ENCODE measurements at places on chromosomes 16 and 17.
A peak's percentile ranks its signal among the peaks of the same experiment; 100 is the strongest.

DNA sequence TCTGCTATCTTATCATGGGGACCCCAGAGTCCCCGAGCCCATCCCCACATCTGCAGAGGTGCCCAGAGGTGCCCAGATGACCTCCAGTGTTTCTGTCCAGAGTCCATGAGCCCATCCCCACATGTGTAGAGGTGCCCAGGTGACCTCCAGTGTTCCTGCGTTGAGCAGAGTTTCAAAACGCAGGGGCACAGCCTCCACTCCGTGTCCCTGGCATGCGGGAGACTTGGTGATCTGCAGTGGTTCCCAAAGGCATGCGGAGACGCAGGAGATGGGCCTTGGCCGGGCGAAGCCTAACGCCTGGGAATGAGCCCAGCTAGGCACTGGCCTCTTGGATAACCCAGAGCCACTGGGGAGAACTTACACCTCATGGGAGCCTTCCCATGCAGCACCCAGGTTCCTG, 41.3 kb downstream of the COX4I1 start:
- DNase-seq, result no peak

DNA sequence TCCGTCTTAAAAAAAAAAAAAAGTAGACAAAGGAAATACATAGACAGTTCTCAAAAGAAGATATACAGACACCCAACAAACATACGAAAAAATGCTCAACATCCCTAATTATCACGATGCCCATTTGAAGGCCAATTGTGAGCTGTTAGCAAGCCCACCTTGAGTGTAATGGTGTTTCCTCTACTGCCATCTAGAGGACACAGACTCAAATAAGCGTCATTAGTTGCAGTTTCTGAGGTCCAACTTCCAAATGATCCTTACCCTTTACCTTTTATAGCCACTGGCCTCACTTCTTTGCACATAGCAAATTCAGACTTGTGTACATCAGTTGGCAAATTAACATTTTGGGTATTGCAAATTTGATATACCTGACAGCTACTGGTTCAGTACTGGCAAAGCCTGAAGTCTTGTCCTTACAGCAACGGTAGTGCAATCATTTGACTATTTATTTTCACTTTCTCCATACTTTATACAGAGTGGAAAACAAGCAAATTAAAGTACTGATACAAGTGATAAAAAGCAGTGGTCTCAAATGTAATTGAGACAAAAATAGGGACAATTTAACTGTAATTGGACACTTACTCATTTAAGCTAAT, 536.3 kb upstream of the EEF2KMT start:
- no peak for DNase-seq

GRCh38 chr17:71338396-71338795, 782.4 kb upstream of the SOX9 start:
- DNase-seq, result no peak

DNA sequence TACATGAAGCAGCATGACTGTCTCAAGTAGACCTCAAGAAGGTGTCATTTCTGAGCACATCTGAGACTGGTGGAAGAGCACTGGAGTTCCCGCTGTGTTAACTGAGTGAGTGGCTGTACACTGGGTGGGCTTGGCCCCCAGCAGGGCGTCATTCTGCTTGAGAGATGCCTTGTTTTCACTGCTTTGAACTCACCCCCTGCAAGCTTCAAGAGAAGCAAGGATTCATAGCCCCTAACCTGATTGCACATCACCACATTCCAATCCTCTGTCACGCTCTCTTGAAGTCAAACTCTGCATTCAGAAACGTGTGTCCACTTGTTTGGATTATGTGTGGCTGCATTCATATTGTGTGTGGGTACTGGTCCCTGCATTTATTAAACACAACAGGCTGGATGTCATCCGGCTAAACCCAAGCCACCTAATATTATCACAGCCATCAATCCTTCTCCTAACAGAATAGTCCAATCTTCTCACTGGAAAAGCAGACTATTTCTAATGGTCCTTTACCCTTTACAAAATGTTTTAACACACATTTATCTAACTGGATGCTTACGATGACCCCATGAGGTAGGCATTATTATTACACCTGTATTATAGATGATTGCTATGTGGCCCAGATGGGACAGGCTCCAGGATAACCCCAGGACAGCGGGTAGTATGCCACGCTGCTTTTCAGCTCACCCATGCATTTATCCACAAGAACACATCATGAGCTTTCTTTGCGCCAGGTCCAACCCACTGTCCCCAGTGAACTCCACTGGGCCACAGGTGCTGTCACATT, 76.3 kb downstream of the USP31 start:
- DNase-seq, result no peak

GRCh38 chr17:31696703-31697325, 162.2 kb downstream of the COPRS start:
- DNase-seq, result no peak

DNA sequence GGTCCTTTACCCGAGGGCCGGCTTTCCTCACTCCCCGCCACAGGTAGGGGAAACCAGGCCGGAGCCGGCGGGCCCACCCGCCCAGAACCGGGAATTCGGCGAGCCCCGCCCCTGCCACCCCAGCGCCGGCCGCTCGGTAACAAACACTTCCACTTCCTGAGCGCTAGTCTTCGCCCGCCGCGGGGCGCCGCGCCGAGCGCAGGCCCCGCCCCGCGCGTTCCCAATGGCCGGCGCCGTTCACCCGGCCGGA, 224 bp upstream of the NHERF1 start:
- DNase-seq, result no peak

GRCh38 chr16:88536971-88537751, 33.0 kb upstream of the ZC3H18 start:
- no peak for DNase-seq

DNA sequence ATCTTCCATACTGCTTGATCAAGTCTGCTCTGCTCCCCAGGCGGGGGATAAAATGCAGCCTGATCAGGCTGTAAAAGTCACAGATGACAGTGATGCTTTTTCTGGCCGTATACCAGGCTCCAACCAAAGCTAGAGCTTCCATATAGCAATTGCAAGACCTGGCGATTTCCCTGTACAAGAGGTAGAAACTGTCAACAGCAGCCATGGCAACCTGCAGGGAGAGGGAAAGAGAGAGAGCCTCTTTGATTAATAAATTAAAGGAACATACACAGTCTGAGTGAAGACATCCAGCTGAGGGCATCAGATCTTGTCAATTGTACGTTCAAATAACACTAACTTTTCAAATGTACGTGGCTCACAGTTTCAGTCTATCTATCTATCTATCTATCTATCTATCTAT, 13.9 kb downstream of the HSDL1 start:
- DNase-seq, result no peak

DNA sequence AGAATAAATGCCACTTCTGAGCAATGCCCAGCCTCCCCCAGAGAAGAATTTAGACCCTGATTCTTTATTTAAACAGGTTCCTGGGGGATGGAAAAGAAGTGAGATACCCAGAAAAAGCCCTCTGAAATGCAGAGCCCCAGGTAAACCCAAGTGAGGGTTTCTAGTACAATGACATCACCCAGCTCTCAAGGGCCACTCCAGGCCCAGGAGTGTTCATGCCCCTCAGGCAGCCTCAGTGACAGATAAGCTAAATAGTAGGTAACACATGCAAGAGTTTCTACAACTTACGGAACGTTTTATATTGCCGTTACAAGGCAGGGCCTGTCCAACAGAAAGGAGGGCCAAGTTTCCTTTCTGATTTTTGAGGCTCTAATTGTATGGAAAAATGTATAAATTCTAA, 683.7 kb upstream of the SALL1 start:
- DNase-seq, result no peak

DNA sequence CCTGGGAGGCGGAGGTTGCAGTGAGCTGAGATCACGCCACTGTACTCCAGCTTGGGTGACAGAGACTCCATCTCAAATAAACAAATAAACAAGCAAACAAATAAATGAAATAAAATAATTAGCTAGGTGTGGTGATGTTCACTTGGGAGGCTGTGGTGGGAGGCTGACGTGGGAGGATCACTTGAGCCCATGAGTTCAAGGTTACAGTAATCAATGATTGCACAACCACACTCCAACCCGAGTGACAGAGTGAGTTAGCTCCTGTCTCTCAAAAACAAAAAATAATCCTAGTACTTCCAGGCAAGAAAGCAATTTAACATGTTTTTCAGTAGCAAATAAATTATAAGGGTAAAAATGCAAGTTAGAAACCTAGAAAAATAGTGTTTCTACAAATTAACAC, 26.4 kb downstream of the CFDP1 start:
- no peak for DNase-seq

- DNase-seq, result no peak
These were observed 4.2 kb upstream of the MMP2 start for GRCh38 chr16:55474821-55475220.

DNA sequence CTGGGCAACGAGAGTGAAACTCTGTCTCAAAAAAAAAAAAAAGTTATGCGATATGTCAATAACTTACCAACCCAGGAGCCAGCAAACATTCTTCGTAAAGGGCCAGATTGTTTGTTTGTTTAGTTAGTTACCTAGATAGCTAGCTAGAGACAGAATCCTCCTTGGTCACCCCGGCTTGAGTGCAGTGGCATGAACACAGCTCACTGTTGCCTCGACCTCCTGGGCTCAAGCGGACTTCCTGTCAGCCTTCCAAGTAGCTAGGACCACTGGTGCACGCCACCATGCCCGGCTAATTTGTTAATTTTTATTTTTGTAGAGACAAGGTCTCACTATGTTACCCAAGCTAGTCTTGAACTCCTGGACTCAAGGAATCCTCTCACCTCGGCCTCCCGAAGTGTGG, 113.0 kb downstream of the LITAF start:
- DNase-seq, result no peak

DNA sequence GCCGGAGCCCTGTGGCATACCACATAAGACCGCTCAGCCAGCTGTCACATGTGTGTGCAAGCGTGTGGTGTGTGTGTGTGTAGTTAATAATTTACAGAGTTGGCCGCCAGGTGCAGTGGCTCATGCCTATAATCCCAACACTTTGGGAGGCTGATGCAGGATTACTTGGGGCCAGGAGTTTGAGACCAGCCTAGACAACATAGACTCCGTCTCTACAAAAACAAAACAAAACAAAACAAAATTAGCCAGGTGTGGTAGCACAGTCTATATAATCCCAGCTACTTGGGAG, 20.4 kb downstream of the SOCS1 start:
- DNase-seq, result peak; percentile 42

DNA sequence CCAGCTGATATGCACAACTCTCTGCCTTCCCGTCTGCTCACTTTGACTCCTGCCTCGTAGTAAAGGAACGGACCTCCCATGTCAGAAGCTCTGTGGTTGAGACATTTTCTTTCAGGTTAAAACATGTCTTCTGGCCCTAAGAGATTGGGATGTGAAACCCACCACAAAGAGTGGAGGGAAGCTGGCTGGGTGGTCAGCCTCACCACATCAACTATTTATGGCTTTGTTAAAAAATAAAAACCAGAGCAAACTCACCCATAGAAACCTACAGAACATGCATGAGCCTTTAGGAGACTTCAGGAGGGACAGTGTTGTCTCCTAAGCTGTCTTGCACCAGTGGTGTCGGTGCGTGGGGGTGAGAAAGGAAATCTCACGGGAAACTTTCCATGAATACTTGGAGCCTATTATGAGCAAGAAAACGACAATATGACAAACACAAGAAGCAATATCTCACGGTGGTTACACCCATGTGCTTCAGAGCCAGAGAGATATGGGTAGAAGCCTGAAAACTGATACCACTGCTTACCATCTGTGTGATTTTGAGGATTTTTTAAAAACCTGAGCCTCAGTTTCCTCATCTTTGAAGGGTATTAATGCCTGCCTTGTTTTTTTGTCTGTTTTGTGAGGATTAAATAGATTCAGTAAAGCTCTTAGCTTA, 61.7 kb upstream of the XYLT1 start:
- DNase-seq, result no peak

GRCh38 chr17:22704674-22705073, 1012.4 kb downstream of the KCNJ18 start:
- DNase-seq, result no peak

DNA sequence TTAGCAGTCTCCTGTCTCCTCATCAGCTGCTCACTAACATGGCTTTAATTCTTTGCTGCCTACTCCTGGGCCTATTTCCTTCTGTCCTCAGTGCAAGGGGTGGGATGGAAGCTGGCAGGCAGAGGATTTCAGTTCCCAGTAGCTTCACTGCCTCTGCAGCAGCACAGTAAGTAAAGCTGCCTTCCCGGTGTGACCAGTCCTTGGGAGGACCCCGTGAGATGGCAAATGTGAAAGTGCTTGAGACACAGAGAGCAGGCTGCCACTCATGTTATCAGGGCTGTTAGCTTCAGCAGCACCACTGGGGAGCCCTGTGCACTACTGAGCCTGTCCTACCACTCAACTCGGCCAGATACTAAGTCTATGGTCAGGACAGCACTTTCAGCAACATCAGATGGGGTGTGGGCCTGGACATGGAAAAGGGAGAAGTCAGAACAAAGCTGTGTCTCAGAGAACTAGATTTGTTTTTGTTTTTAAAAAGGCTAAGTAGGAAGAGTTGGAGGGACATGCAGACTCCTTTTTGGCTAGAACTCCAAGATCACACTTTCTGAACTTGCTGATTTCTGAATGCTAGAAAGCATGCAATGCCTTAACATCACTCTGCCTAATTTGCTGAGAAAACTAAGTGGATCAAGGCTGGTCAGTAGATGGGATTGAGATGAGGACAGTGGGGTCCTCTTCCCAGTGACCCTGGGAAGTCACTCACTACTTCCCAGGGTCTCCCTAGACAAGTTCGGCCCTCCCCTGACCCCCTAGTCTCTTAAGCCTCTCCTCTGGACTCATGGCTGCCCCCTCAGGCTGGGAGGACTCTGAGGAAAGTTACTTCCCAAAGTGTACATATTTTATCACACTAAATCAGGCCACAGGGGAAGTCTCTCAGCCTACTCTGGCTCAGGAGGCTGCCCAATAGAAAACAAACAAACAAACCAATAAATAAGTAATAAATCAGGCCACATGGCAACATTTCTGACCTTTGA, 1.1 kb downstream of the ACSF2 start:
- DNase-seq, result peak; percentile 32

DNA sequence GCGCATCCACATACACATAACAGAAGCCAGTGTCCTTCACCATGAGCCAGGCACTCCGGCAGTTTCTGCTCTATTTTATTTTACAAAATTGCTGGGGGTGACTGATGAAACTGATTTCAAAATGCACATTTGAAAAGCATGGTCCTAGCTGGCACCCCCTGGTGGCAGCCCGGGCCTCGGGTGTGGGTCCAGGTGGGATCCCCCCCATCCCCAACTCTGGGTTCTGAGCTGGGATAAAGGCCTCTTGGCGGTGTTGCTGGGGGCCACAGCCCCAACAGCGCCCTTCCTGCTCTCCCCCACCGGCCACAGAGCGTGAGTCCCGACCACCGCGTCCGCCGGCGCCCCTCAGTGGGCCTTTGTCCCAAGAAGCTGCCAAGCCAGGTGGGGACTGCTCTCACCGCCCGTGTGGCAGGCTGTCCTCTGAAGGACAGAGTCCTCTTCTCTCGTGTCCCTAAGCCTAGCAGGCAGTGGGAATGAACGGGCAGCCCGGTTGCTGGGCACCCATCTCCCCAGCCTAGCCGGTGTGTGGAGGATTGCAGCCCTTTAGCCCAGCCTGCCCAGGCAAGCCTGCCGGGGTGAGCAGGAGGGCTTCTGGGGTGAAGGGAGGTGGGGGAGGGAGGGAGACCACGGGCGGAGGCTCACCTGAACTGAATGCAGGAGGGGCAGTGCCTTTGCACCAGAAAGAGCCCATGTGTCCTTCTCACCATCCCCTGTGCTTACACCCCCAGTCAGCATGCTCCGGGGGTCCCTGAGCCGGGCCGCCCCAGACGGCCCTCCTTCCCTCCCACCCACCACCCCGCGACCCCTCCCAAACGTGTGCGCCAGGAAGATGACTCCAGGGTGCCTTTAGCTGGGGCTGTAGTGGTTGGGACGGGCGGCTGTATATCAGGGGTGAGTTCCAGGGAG, 898 bp downstream of the SNAI3 start:
- peak; percentile 73 for DNase-seq

GRCh38 chr17:4161967-4162305, 18.9 kb downstream of the CYB5D2 start:
- DNase-seq, result no peak

- DNase-seq, result no peak
These were observed 916 bp downstream of the E2F4 start for GRCh38 chr16:67192781-67193361.

All from hematopoietic multipotent progenitor cell (in vitro differentiated cells).